Ammon's horn (tissue), 1 donor: ENCODE measurements at places on chromosomes 12 and 14.
A peak's percentile ranks its signal among the peaks of the same experiment; 100 is the strongest.

DNA sequence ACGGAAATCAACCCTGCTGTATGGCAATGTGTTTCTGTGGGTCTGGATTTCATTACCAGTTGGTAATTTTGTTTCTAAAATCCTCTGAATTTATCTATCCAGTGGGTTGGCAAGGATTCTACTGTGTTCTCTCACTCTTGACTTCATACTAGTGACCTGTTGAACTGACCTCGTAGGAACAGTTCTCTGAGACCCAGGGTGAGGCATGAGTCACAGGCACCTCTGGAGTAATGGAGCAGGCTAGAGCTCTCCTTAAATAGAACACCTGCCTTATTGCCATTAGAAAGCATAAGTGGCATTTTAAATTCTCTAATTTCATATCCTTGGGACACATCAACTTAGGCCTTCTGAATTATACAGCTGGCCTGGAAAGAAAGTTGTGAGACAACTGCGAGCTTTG lies 258.3 kb upstream of the NAV3 start:
- no peak for DNase-seq

DNA sequence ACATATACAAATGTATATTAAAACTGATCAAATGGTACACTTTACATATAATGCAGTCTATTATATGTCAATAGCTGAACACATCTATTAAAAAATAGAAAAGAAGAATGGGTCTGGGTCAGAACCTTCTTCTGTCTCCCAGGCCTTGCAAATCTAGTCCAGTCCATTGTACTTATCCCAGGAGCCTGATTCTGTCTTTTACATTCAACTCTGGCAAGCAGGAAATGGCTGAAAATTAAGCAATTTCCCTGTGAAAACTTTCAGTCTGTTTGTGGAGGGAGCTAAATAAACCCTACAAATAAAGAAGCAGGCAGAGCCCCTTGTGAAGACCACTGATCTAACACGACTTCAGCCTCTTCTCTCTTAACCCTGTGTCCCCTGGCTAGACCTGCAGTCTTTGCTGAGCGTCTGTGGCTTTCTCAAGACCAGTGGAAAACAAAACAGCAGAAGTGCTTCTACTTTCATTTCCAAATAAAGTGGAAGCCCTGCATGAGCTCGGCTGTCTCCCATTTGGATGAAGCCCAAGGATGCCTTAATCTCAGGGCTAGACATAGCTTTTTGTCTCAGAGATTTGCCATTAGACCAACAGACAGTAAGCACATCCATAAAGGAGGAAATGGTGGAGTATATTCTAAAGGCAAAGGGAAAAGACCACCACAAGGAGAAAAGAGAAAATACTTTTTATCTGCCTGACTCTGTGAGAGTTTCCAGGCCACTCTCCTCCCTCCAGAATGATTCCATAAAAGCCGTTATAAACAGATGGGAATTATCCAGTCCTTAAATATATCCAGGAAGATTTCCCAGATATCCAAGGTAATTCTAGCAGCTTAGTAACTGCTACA lies 48.2 kb downstream of the CRACR2A start:
- no peak for DNase-seq

DNA sequence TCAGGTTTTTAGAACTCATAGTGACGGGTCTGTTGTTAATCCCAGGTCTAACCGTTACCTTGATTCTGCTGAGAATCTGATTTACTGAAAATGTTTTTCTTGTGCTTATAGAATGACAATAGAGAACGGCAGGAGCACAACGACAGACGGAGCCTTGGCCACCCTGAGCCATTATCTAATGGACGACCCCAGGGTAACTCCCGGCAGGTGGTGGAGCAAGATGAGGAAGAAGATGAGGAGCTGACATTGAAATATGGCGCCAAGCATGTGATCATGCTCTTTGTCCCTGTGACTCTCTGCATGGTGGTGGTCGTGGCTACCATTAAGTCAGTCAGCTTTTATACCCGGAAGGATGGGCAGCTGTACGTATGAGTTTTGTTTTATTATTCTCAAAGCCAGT lies 34.4 kb downstream of the PSEN1 start:
- DNase-seq = no peak

DNA sequence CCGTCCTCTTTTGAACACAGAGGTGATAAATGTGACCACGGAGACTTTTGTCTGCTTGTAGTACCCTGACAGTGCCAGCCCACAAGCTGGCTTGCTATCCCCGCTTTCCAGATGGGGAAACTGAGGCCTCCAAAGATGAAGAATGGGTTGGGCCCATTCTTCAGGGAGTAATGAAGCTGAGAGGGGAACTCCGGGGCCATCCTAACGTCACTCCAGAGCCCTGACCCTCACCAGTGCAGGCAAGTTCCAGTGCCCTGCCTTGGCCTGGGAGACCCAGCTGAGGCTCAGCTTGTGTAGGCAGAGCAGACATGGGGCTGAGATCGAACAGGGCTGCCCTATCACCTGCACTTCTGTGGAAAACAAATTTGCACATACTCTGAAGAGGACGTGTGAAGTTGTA lies 277.1 kb downstream of the DPF3 start:
- no peak for DNase-seq

DNA sequence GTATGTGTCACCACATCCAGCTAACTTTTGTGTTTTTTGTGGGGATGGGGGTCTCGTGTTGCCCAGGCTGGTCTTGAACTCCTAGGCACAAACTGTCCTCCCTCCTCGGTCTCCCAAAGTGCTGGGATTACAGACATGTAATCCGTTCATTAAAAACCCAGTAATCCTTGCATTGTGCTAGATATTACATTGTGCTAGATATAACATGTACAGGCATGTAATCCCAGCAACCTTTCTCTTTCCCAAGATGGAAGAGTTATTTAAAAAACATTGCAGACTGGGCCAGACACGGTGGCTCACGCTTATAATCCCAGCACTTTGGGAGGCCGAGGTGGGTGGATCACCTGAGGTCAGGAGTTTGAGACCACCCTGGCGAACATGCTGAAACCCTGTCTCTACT lies 19.7 kb downstream of the ELK3 start:
- no peak for DNase-seq

DNA sequence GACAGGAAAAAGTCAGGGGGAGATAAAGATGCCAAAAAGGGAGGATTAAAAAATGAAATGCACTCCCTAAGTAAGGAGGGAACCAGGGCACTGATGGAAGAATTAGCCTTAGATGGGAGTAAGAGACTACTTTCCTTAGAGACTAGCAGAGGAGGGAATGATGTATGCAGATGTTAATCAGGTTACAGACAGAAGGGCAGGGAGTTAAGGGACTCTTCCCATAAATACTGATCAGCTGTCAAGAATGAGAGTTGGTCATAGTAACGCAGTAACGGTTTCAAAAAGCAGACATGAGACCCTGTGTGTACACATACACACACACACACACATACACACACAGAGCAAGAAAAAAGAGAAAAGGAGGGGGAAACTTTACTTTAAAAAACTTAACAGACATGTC lies 93.4 kb downstream of the PHLDA1 start:
- no peak for DNase-seq

DNA sequence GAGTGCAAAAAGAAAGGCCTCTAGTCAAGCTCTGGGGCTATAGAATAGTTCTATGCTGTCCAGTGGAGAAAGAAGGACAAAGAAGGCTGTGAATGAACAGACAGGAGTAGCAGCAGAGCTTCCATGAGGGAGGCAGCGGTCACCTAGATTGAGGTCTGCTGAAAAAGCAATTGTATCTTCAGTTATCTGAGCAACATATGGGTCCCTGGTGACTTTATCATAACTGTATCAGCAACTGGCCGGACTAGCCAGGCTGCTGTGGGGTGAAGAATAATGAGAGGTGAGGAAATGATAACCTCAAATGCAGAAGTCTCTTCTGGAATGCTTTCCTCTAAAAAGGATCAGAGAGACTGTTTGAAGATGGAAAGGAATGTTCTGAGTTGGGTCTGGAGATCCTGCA lies 971.3 kb upstream of the TMEM132C start:
- no peak for DNase-seq

DNA sequence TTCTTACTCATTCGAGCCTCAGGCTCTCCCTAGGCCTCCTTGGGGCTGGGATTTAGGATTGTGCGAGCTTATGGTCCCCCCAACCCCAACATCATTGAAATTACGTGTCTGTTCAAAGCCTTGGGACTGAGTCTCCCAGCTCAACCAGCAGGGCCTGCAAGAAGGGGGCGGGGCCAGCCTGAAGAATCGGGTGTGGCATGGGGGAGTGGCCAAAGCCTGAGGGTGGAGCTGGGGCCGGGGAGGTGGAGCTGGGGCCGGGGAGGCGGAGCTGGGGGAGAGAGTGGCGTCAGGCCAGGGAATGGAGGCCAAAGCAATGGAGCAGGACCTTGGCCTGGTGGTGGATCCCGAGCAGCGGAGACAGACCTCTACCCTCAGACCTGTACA lies 24.3 kb upstream of the HSPB8 start:
- DNase-seq = no peak

DNA sequence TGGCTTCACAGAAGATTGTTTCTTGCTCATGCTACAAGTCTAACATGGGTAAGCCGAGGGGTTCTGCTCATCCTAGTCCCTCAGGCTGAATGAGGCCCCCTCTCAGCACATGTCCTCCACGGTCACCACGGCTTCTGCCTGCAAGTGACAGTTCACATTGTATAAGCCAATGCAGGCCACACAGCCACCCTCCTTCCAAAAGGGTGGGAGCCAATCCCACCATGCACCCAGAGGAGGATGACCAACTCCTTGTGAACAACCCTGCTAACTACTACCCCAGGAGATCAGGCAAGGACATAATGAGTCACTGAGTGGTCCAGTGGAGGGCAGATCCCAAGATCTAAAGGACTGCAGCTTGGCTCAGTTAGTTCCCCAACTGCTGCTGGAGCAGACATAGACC lies 6.1 kb downstream of the SPRING1 start:
- no peak for DNase-seq

DNA sequence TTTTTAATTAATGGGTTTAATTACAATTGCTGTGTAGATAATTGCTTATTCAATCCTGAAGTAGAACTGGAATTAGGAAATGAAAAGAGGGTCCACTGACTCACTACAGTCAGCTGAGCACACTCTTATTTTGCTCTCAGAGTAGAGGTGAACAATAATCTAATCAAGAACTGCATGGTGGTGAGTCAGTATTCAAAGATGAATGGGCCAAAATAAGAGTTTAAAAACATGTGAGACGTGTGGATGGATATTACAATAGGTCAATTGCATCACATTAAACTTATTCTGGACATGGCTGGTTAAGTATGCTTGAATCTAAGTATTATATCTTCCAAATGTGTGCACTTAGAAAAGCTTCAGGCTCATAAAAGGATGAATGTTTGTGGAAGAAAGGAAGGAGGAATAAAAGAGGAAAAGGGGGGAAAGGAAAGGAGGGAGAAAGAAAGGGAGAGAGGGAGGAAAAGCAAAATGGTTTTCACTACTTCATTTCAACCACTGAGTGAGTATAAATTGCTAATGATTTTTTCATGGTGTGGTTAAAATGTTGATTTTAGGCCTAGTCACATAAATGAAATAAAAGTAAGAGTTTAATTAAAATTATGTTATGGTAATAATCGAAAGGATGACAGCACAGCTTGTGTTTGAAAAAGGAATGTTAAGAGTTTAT lies 27.0 kb upstream of the EEA1 start:
- DNase-seq = no peak

GRCh38 chr12:66500841-66501240 lies 178.0 kb downstream of the GRIP1 start:
- DNase-seq = no peak

DNA sequence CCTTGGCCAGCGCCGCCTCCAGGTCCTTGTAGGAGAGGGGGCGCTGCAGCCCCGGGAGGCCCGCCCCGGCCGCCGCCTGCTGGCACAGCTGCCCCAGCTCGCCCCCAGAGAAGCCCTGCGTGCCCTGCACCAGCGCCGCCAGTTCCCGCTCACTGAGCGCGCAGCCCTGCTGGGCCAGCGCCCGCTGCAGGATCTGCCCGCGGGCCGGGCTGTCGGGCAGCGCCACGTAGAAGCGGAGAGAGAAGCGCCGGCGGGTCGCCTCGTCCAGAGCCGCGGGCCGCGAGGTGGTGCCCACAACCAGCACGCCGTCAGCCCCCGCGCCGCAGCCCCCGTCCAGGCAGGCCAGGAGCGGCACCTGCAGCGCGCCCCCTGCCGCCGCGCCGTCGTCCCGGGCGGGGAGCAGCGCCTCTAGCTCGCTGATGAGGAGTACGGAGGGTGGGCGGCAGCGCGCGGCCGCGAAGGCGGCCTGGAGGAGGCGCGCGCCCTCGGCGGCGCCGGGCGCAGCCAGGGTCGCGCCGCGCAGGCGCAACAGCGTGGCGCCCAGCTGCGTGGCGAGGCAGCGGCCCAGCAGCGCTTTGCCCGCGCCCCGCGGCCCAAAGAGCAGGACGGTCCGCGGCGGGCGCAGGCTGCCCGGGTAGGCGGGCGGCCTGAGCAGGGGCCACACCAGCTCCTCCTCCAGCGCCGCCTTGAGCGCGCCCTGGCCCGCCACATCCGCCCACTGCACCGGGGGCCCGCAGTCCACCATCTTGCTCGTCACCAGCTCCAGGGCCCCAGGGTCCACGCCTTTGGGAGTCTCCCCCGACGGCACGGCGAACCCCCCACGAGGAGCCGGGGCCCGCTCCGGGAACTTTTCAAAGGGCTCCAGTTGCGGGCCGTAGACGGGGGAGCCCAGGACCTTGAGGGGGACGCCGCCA lies 27.7 kb downstream of the FIGNL2 start:
- peak; percentile 76 for DNase-seq

GRCh38 chr12:124601706-124602105 lies 34.3 kb upstream of the NCOR2 start:
- DNase-seq = peak; percentile 54

DNA sequence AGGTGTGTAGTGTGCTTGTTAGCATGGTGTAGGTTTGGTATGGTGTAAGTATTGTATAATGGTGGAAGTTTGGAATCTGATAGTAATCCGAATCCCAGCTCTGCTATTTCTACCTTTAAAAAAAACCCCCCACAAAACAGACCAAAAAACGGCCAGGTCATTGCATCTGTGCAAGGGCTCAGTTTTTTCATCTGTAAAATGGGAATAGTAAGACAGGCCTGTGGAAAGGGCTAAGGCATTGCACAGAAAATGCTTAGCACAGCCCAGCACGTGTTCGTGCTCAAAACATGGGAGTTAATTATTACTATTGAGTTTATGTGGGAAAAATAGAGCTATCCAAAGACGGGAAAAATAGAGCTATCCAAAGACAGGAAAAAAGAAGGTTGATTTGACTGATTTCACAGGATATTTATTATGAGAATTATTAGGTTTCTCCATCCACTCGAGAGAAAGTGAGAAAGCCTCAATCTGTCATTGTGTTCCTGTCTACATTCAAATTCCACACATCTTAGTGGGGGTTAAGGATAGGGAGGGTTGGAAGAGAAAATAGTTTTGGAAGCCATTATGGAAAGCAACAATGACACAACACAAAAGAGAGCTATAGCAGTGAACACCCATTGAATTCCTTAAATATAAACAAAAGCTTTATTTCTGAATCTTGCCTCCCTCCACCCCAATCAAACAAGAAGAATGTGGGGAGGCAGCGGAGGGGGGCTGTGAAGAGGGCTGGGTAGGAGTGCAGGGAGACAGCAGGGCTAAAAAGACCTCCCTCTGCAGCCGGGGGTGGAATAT lies 126.8 kb upstream of the MAX start:
- no peak for DNase-seq
